Chondrocyte (in vitro differentiated cells): ENCODE measurements at places on chromosomes 11 and 22.
A peak's percentile ranks its signal among the peaks of the same experiment; 100 is the strongest.

- H3K27ac ChIP-seq = no peak overlapping the region
- no peaks in the 10 kb centered on the region for H3K27me3 ChIP-seq
- no peaks in the 10 kb centered on the region for H3K36me3 ChIP-seq
- H3K4me3 ChIP-seq = no peak overlapping the region
- DNase-seq = no peak
Observed at GRCh38 chr11:103662880-103663279, 373.6 kb upstream of the DDI1 start.

DNA sequence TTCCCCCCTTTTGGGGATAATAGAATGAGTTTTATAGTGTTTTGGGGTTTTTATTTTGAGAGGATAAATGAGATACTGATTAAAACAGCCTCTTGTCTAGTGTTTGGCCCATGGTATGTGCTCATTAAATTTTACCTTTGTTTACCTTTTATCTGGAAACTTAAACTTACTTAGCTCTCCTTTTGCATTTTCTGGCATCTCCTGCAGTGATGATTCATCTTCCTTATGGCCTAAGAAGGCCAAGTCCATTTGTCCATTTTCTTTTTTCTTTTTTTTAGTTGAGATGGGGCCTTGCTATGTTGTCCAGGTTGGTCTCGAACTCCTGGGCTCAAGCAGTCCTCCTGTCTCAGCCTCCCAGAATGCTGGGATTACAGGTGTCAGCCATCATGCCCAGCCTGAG lies 156.3 kb downstream of the COMMD9 start:
- H3K36me3 ChIP-seq = peaks cover 1% of the 10 kb centered on the region
- peaks cover 22% of the 10 kb centered on the region for H3K4me1 ChIP-seq
- no peak overlapping the region for H3K4me3 ChIP-seq

DNA sequence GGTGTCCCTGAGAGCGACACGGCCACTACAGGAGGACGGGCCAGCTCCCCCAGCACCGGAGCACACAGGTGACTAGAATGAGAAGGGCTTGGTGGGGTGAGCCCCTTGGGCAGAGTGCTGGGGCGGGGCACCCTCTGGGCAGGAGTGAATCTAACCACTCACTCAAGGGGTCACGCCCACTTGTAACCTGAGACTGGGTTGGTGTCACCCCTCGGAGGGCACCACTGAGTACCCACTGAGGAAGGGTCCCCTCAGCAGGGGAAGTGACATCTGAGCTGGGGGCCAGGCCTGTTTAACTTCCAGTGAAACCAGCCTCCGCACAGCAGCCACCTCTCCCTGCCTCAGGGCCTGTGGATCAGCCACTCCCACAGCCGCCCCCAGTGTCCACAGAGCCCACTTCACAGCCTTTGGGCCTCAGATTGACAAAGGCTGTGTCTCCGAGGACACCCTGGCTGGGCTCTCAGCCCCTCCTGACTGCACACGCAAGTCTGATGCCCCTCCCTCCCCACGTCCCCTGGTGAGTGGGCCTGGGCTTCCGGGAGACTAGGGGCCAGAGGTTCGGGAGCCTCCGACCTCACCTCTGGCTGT lies 5.6 kb downstream of the GATD1 start:
- no peak overlapping the region for H3K4me3 ChIP-seq
- peaks cover 18% of the 10 kb centered on the region for H3K4me1 ChIP-seq
- H3K27ac ChIP-seq = no peak overlapping the region
- no peaks in the 10 kb centered on the region for H3K27me3 ChIP-seq
- DNase-seq = peak; percentile 85
- H3K36me3 ChIP-seq = peaks cover 1% of the 10 kb centered on the region

DNA sequence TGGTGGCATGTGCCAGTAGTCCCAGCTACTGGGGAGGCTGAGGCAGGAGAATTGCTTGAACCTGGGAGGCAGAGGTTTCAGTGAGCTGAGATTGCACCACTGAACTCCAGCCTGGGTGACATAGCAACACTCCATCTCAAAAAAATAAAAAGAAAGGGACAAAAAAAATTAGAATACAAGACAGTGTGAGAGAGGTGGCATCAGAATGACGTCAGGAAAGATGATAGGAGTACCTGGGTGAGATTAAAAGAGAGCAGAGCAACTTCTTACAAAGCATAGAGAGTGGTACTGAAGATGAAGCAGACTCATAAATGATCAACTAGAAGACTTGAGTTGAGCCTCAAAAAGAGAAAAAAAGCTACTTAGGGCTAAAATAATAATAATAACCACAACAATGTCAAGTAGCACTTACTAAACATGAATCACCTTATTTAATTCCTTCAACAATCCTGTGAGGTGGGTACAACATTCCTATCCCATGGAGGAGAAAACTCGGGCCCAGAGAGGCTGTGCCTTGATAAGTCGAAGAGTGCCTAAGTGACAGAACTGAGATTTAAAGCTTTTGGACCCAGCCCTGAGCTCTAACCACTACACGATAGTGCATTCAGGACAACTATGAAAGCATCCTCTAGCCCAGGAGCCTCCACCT lies 5.2 kb upstream of the SLN start:
- peaks cover 8% of the 10 kb centered on the region for H3K4me1 ChIP-seq
- no peak overlapping the region for H3K4me3 ChIP-seq
- H3K27ac ChIP-seq = no peak overlapping the region
- no peaks in the 10 kb centered on the region for H3K36me3 ChIP-seq

GRCh38 chr22:40857309-40857855 lies 434 bp downstream of the XPNPEP3 start:
- H3K27me3 ChIP-seq = no peaks in the 10 kb centered on the region
- DNase-seq = no peak
- peaks cover 1% of the 10 kb centered on the region for H3K36me3 ChIP-seq
- peaks cover 55% of the 10 kb centered on the region for H3K4me1 ChIP-seq
- peak overlapping the region; percentile 100 for H3K27ac ChIP-seq

- H3K36me3 ChIP-seq = no peaks in the 10 kb centered on the region
- peaks cover 62% of the 10 kb centered on the region for H3K4me1 ChIP-seq
- H3K27ac ChIP-seq = peak overlapping the region; percentile 96
- DNase-seq = no peak
- no peaks in the 10 kb centered on the region for H3K27me3 ChIP-seq
Observed at GRCh38 chr11:95595541-95595940, 194.0 kb downstream of the FAM76B start.

- peaks cover 17% of the 10 kb centered on the region for H3K27me3 ChIP-seq
- no peak for DNase-seq
- H3K4me3 ChIP-seq = no peak overlapping the region
Observed at GRCh38 chr11:133893381-133893780, 48.1 kb upstream of the SPATA19 start.

GRCh38 chr11:6618117-6619003 lies 862 bp downstream of the TPP1 start:
- H3K4me1 ChIP-seq = peaks cover 3% of the 10 kb centered on the region
- no peak overlapping the region for H3K27ac ChIP-seq
- H3K27me3 ChIP-seq = no peaks in the 10 kb centered on the region
